CD14-positive monocyte (primary cell): ENCODE measurements at places on chromosomes 12 and 14.
A peak's percentile ranks its signal among the peaks of the same experiment; 100 is the strongest.

DNA sequence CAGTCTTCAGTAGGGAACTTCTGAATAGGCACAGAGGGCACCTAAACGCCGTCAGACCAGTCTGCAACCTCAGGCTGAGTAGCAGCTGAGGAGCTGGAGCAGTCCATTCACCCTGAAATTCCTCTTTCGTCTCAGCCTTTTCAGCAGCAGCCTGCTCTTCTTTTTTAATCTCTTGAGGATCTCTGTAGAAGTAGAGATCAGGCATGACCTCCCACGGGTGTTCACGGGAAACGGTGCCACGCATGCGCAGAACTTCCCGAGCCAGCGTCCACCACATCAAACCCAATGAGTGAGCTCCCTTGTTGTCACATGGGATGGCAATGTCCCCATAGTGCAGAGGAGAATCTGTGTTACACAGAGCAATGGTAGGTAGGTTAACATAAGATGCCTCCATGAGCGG is 11.1 kb upstream of the MARK3 start:
- no peak for DNase-seq

- DNase-seq, result no peak
Measured at GRCh38 chr14:82759656-82760055, 1226.0 kb upstream of the SEL1L start.

DNA sequence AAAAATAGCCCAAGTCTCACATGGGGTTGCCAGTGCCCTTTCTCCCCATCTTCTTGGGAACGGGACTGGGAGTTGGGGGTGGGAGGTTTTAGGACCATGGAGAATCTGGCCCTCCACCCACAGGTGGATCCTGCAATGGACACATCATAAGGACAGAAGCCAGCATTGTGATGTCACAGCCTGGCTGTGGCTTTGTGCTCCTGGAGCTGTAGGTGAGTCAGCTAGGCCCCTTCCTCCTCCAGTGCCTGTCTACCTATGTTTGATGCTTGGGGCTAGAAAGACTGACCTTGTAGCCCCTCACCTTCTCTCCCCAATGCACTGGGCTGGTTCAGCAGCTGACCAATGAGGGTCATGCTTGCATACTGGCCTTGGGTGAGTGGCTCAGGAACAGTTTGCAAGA is at the start of gene CCDC197:
CCDC197 (plus strand) TSS at position 220 of the 400 bp plus-strand sequence. CDS start 831 bp downstream, outside the sequence.
- DNase-seq, result no peak

DNA sequence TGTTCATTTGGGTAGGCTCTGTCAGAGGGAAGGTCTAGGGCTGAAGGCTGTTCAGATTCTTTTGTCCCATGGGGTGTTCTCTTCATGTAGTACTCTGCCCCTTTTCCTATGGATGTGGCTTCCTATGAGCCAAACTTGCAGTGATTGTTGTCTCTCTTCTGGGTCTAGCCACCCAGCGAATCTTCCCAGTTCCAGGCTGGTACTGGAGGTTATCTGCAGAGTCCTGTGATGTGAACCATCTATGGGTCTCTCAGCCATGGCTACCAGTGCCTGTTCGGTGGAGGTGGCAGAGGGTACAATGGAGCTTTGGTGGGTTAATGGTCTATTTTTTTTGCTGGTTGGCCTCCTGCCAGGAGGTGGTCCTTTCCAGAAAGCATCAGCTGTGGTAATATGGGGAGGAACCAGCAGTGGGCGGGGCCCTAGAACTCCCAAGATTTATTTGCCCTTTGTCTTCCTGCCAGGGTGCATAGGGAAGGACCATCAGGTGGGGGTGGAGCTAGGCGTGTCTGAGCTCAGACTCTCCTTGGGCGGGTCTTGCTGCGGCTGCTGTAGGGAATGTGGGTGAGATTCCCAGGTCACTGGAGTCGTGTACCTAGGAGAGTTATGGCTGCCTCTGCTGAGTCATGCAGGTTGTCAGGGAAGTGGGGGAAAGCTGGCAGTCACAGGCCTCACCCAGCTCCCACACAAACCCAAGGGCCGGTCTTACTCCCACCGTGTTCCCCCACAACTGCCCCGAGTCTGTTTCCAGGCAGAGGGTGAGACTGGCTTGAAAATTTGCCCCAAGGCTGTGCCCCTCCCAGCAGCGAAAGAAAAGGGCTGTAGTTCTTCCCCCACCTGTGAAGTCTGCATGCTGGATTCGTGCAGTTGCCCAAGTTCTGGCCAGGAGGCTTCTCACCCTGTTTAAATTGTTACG is 17.5 kb downstream of the MTRFR start:
- no peak for DNase-seq

GRCh38 chr14:65360144-65360784 is 52.3 kb upstream of the FUT8 start:
- no peak for DNase-seq

GRCh38 chr12:116544656-116545055 is 14.5 kb upstream of the MAP1LC3B2 start:
- DNase-seq, result no peak

DNA sequence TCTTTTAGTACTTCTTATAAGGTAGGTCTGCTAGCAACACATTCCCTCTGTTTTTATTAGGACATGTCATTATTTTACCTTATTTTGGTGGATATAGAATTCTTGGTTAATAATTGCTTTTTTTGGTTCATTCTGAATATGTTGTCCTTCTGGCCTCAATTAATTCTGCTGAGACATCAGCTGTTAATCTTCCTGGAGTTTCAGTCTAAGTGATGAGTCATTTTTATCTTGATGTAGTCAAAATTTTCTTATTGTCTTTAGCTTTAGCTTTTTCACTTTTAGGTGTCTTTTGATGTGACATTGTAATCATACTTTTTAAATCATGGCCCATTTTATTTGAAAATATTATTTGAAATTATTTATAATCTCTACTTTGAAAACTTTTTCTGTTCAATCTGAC is 104.9 kb upstream of the PMCH start:
- no peak for DNase-seq

GRCh38 chr12:2301531-2302461 is 249.0 kb downstream of the CACNA1C start:
- no peak for DNase-seq

DNA sequence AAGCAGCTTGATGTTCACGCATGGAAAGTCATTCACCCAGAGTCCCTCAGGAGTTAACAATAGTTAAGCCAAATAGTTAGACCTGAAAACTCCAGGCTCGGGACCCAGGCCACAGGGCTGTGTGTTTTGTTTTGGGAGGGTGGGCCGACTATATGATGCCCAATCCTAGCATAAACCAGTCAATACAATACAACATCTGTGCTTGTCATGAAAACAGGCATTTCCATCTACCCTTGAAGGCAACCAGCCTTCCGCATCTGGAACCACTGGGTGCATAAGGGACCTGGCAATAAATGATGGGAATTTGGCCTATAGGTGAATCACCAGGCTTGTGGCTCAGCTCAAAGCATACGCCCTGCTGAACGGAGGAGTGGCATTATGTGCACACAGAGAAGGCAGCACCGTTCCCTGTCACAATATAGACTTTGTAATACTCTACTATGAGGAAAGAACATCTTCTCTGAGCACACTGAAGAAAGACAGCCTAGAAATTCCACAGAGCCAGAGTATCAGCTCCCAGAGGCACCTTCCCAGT is 91.0 kb upstream of the FOXN3 start:
- no peak for DNase-seq

GRCh38 chr12:69834147-69834546 is 9.1 kb downstream of the MYRFL start:
- no peak for DNase-seq

- peak; percentile 51 for DNase-seq
Measured at GRCh38 chr12:32535288-32535999, 136.1 kb downstream of the FGD4 start.

DNA sequence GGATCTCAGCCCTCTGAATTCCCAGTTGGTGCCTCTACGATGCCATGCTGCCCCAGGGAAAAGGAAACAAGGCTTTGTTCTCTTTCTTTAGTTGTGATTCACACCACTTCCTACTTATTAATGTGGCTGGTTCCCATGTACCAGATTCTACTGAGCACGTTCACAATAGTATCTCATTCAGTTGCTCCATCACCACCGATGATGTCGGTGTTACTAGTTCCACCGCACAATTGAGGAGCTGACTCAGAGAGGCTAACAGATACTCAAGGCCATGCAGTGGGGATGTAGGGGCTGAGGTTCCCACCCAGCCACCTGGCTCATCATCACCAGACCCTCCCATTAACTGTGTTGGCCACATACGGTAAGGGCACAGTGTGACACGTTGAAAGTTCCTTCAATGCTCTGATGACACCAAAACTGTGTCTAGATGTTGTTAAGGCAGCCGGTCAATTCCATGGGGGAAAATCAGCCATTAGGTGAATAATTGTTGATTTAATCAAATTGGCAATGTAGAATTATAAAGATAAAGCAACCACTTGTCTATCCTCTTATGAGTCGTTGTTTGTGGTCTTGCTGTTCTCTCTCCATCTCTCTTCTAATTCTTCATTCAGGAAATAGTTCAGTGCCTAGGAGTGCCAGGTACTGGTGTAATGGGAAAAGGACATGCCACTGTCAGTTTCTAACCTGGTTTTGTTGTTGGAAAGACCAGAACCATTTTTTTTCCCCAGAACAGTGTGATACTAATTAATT is 244.2 kb upstream of the CRY1 start:
- DNase-seq, result peak; percentile 72

DNA sequence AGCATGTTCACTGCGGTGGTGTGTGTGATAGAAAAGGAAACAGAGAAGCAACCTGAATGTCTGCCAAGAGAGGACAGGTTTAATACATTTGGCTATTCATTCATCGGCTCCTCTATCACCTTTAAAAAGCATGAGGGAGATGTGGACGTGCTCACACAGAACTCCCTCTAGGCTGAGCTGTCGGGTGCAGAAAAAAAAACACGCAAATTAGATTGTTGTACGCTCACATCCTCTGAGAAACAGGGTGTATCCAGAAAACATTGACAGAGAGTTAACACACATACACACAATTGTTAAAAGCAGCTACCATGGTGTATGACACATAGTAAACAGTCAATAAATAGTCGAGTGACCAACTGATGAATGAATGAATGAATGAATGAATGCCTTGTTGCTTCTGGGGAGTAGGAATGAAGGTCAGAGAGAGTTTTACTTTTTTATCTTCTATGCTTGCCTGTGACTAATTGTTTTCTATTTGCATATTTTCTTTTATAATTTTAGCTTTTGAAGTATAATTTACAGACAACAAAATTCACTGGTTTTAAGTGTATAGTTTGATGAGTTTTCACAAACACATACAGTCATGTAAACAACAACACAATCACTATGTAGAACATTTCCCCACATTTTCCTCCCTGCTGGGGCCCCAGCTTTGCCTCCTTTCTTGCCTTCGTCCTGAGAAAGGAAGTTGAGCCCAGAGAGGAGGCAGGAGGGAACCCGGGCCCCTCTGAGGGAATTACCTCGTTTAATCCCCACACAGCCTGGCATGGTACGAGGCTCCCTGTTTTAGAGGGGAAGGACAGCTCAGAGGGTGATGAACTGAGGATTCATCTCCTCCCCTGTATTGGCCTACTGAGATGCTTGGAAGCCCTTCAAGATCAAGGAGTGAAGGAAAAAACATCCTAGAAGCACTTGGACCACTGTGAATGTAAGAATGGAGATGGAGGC is 19.7 kb upstream of the FAM222A start:
- DNase-seq, result no peak

GRCh38 chr12:28171356-28172060 is 18.7 kb upstream of the CCDC91 start:
- no peak for DNase-seq

DNA sequence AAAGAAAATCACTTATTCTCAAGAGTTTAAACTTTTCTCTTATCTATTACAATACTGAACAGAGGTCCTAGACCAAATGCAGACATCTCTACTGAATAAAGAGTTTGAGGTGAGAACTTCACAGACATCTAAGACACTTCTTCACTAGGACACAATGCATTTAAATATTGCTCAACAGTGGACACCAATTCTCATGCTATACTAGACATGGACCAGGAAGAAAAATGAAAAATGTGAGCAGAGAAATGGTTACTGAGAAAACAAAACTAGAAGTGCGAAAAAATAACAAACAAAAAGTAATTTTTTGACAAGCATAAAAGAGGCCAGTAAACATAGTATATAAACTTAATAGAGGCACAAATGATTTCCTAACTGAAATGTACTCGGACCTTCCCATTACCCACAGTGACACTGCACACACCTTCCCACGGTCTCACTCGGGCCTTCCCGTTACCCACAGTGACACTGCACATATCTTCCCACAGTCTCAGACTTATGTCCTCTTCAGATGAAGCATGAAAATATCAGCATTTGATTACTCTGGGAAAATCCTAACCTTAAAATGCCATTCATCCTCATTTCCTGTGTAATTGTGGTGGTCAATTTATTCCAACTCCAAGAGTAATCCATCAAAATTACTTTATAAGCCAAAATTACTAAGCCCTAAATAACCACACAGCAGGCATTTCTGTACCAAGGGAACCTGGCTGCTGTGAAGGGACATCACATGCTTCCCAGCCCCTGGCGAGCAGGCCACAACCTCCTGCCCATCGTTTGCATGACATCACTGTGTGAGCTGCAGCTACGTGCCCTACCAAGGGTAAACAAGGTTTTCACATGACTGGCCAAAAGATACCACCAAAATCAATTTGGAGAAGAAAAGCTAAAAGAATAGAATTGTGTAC is 6.4 kb downstream of the SLC15A4 start:
- peak; percentile 66 for DNase-seq

- DNase-seq, result no peak
Measured at GRCh38 chr12:89674326-89674942, 34.2 kb downstream of the ATP2B1 start.
